ENCODE measurements at places on chromosomes 2 and 18.

- no peak for DNase-seq
Measured at GRCh38 chr2:206481056-206481455, 37.7 kb downstream of the ADAM23 start.

GRCh38 chr2:109415581-109416013 is 198.2 kb downstream of the SEPTIN10 start:
- DNase-seq: no peak

GRCh38 chr2:160051371-160051800 is 11.0 kb downstream of the PLA2R1 start:
- no peak for DNase-seq

GRCh38 chr2:26043862-26044696 is 10.2 kb downstream of the RAB10 start:
- no peak for DNase-seq

DNA sequence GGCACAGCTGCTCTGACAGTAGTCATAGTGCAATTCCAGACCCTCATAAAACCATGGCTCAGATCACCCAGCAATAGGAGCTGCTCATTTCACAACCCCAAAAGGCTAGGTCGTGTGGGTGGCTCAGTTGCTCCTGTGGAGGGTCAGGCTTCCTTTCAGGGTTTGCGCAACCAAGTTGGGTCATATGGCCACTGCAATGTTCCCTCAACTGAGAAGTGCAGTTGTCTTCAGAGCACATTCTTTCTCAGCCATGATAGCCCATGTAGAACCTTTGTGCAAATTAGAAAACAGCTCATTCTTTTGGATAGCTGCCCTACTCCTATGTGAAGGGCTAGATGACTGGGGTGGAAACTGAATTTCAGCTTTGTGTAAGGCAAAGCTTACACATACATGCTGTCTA is 3.2 kb downstream of the SERPINB13 start:
- no peak for DNase-seq

GRCh38 chr2:161425728-161426454 is 9.8 kb downstream of the TBR1 start:
- no peak for DNase-seq

GRCh38 chr2:172998547-172999272 is 76.9 kb upstream of the MAP3K20 start:
- no peak for DNase-seq

- DNase-seq: no peak
Measured at GRCh38 chr18:24126155-24126961, 12.5 kb upstream of the CABYR start.

DNA sequence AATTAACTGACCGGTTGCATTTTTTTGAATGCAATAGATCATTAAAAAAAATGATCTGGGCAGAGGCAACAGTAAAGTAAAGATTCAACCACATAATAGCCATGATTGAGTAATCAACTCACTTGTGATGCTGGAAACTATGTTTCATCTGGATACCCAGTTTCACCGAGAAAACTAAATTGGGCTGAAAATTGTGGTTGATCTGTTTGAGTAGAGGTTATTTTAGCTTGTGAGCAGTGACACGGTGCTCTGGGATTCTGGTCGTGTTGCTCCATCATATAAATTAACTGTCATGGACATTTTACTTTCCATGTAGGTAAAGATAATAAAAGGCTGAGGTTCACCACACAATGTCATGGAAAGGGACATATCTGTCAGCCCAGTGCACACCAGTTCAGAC is 58.7 kb downstream of the CD226 start:
- DNase-seq: no peak

- DNase-seq: no peak
Measured at GRCh38 chr2:5720426-5720825, 28.2 kb downstream of the SOX11 start.

GRCh38 chr2:107384422-107384821 is 442.3 kb upstream of the RGPD4 start:
- DNase-seq: no peak

All from CD4-positive, alpha-beta T cell treated with Interferon alpha-2 for 1 hour (primary cell).